ENCODE measurements at places on chromosomes 4 and X.

DNA sequence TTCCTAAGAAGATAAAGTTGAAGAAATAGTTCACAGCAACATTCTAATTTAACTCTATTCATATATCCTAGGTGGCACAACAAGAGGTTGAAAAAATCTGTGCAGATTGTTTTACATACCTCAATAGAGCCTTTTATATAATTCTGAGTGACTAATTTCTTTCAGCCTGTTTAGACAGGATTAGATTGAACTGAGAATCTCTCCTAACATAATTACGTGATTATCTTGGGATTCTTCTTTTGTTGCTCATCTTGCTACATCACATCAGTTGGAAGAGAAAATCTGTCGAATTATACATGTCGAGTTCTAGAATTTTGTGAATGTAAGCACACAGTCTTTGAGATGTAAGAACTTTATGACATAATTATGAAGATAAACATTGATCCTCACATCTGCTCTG lies 1873.7 kb upstream of the IGFBP7 start:
- no peak for DNase-seq

GRCh38 chrX:119757979-119758730 lies at the start of gene SOWAHD:
SOWAHD (plus strand) TSS chrX:119758588; CDS start chrX:119758668, 80 bp downstream.
- DNase-seq, result no peak

GRCh38 chr4:164731827-164732474 lies 22.0 kb upstream of the SMIM31 start:
- DNase-seq, result no peak

- no peak for DNase-seq
Measured at GRCh38 chr4:182640932-182641331, 276.3 kb downstream of the DCTD start.

GRCh38 chr4:145722561-145722960 lies 42.6 kb downstream of the C4orf51 start:
- no peak for DNase-seq

DNA sequence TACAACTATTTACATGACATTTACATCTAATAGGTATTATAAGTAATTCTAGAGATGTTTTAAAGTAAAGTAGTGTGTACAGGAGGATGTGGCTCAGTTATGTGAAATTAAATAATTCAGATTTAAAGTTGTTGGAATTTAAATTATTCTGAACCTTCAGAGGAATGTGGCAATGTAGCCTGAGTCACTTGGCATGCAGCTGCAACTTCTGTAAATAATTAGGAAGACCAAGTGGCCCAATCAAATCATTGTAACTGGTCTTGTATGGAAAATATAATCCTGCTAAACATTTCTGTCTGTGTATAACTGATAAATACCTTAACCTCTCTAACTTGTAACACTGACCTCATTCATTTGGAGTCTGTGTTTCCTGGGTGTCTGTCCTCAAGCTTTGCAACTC lies 828.9 kb downstream of the GLUD2 start:
- peak; percentile 63 for DNase-seq

- DNase-seq, result no peak
Measured at GRCh38 chrX:63128509-63128908, 222.6 kb downstream of the SPIN4 start.

- DNase-seq, result peak; percentile 58
Measured at GRCh38 chr4:106312377-106312776, 3.6 kb downstream of the TBCK start.

GRCh38 chr4:184450045-184450444 lies 24.3 kb downstream of the IRF2 start:
- peak; percentile 58 for DNase-seq

DNA sequence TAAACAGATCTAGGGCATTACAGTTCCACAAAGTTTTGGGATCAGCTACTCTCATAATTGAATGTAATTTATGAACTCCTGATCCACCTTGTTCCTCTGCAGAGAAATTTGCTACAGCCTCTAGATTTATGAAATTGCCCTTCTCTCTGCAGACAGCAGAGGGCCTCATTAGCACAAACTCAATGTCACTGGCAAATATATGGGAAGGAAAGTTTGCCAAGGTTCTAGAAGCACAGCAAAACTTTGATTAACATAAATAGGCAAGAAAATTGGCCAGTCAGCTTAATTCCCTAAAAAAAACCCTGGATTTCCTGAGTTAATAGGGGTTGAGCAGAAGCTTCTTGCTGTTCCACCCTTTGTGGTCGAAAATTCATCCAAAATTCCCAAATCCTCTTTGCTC lies 31.5 kb downstream of the PRPS1 start:
- DNase-seq, result no peak

DNA sequence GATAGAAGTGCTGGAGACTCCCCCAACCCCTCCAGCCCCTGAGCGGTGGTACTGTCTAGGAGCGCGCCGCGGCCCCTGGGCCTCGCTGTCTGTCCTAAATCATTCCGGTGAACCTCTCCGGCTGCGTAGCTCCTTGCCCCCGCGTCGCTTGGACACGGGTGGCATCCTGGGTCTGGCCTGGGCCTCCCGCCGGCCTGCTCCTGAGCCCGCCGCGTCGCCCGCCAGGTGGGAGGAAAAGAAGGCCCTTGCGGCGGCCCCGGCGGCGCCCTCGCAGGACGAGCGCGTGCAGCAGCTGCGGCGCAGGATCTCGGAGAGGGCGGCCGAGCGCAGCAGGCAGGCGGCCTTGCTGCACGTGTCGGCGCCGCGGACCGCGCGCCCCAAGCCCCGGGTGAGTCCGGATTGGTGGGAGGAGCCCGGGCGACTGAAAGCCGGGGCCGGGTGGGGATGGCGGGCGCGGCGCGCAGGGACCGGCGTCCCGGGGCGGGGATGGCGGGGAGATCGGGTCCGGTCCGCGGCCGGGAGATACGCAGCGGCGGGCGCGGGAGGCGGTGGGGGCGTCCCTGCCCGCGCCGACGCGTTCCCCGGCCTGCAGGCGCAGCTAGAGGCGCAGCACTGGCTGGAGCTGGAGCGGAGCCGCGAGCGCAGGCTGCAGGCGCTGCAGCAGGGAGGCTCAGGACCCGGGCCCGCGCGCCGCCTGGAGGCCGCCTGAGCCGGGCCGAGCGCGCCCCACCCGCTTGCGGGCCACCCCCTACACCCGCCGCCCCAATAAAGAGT lies 6.5 kb upstream of the RNF4 start:
- DNase-seq, result no peak

- DNase-seq, result no peak
Measured at GRCh38 chrX:107496786-107497185, 47.3 kb downstream of the FRMPD3 start.

DNA sequence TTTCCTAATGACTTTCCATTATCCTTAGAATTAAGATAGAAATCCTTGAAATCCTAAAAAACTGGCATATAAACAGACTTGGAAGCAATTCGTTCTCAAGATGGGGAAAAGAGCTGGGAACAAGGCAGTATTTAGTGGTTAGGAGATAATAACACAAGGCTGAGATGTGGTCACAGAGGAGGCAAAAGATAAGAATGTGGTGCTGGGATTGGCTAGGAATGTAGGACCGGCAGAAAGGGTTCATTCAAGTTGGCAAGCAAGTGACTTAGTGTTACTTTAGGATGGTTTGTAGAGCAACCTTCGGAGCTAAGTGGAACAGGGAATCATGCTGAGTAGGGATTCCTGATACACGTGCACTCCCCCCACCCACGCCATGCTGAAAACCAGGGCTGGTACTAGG lies 121.9 kb upstream of the RPS6KA3 start:
- no peak for DNase-seq

- peak; percentile 13 for DNase-seq
Measured at GRCh38 chr4:16952896-16953630, 54.6 kb upstream of the LDB2 start.

GRCh38 chrX:44225667-44226066 lies 117.8 kb downstream of the EFHC2 start:
- no peak for DNase-seq

DNA sequence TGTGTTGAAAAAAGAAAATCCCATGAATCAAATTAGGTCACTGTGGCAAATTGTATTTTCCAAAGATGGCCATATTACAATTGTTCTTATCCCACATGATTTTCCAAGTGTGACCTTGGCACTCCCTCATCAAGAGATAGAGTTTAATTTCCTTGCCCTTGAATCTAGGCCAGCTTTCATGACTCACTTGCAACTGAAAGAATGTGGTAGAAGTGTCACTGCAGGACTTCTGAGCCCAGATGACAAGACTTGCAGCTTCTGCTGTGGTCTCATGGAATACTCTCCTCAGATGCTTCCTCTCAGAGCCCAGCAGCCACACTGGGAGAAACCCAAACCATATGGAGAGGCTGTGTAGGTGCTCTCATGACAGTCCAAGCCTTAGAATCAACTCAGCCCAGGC lies 139.0 kb downstream of the ADAMTS3 start:
- peak; percentile 4 for DNase-seq

- DNase-seq, result no peak
Measured at GRCh38 chrX:42751573-42751972, 26.4 kb downstream of the PPP1R2C start.

GRCh38 chr4:41888687-41889074 lies 46.5 kb upstream of the TMEM33 start:
- no peak for DNase-seq

GRCh38 chrX:32532262-32532661 lies 679.1 kb downstream of the DMD start:
- no peak for DNase-seq

DNA sequence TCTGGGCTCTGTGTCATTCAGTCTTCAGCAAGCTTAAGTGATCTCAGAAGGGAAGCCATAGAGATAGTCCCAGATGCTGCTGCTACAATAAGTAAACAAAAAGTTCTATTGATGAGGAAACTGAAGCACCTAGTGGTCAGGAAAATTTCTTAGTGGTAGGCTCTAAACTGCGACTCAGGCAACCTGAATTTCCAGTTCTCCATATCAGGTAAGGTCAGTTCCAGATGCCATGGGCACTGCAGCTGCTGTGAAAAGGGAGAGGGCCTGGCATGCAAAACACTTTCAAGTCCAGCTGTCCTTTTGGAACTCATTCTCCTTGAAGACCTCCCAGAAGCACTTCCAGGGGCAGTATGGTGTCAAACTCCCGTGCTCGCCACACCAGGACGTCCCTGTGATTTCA lies 46.2 kb downstream of the REELD1 start:
- no peak for DNase-seq

- no peak for DNase-seq
Measured at GRCh38 chr4:48931459-48931858, 24.9 kb upstream of the OCIAD2 start.

DNA sequence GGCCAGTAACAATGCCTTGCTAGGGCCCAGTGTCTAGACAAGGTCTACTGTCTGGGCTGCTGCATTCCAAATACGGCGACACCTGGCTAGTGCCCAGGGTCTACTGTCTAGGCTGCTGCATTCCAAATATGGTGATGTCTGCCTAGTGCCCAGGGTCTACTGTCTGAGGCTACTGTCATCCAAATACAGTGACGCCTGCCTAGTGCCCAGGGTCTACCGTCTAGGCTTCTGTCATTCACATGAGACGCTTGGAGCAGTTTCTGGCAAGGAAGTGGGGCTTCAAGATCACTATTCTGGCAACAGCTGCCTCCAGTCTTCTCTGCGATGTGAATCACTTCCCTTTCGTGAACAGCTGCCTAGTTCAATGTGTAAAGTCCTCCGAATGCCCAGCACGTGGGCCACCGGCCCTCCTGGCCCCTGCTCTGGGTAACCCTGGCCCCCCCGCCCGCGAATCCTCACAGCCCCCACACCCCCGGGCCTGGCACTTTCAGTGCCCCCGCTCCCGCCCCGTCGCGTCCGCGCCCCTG lies 12.7 kb downstream of the ACOX3 start:
- no peak for DNase-seq

- DNase-seq, result peak; percentile 10
Measured at GRCh38 chr4:139416073-139416673, 37.7 kb upstream of the RAB33B start.

DNA sequence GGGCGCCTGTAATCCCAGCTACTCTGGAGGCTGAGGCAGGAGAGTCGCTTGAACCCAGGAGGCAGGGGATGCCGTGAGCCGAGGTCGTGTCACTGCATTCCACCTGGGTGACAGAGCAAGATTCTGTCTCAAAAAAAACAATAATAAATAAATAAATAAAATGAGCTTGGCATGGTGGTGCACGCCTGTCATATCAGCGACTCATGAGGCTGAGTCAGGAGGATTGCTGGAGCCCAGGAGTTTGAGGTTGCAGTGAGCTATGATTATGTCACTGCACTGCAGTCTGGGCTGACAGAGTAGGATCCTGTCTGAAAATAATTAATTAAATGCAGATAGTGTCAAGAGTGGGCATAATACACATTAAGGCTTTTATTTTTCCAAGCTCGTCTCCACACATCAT lies 77.5 kb downstream of the DHRSX start:
- DNase-seq, result no peak

DNA sequence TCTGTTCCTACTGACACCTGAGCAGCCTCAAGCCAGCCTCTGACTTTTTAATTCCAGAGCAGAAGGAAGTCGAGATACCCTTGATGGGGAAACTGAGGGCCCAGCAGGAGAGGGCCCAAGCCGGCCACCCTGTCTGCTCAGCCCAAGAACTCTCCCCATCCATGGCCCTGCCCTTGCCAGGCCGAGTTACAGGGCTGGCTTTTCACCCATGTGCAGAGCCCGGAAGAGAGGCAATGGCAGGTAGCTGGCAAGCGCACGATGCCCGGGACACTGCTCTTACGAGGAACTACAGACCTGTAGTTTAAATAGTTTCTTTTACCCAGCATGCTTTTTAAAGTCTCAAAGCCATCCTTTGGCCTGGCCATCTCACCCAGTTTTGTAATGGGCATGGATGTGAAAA lies 79.9 kb downstream of the MTMR1 start:
- no peak for DNase-seq

GRCh38 chrX:56554870-56555269 lies 8.6 kb upstream of the UBQLN2 start:
- DNase-seq, result no peak

DNA sequence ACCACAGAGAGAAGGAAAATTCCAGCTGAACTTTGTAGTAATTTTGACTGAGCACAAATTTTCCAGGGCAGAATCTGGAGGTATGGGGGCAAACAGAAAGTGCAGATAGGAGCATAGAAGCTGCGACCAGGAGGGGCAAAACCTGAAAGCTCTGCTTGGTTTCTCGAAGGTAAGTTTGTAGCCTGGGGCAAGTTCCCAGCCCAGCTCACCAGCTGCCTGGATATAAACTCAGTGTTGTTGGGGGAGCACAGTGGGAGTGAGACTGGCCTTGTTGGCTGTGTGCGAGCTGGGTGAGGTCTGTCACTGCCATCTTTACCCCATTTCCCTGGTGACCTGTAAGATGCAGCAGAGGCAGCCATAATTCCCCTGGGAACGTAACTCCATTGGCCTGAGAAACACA lies 213.5 kb upstream of the POF1B start:
- no peak for DNase-seq

- no peak for DNase-seq
Measured at GRCh38 chr4:3285558-3286334, 7.1 kb upstream of the RGS12 start.

Measured in fibroblast of skin of left quadriceps (primary cell).